ENCODE measurements at places on chromosomes 6 and 20.

- no peak overlapping the region for H3K27ac ChIP-seq
- no peaks in the 10 kb centered on the region for H3K4me1 ChIP-seq
- no peak for DNase-seq
- peaks cover 29% of the 10 kb centered on the region for H3K27me3 ChIP-seq
These were observed 245.3 kb downstream of the OGFRL1 start for GRCh38 chr6:71533939-71534379.

GRCh38 chr6:158056804-158057203, 75.1 kb downstream of the SYNJ2 start:
- no peaks in the 10 kb centered on the region for H3K4me1 ChIP-seq
- H3K27ac ChIP-seq = no peak overlapping the region
- H3K27me3 ChIP-seq = no peaks in the 10 kb centered on the region
- peaks cover 2% of the 10 kb centered on the region for H3K36me3 ChIP-seq

- H3K4me3 ChIP-seq = no peak overlapping the region
- H3K4me1 ChIP-seq = no peaks in the 10 kb centered on the region
- no peak overlapping the region for H3K27ac ChIP-seq
These were observed 48.7 kb downstream of the DNAAF9 start for GRCh38 chr20:3358676-3359340.

DNA sequence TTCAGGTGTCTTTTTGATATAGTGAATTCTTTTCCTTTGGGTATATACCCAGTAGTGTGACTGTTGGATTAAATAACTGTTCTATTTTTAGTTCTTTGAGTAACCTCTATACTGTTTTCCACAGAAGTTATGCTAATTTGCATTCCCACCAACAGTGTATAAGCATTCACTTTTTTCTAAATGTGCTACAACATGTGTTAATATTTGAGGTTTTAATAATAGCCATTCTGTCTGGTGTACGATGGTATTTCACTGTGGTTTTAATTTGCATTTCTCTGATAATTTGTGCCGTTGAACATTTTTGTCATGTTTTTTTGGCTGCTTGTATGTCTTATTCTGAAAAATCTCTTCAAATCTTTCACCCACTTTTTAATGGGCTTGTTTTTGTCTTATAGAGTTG, 563.5 kb downstream of the GRIK2 start:
- H3K4me1 ChIP-seq = no peaks in the 10 kb centered on the region
- DNase-seq = no peak
- no peaks in the 10 kb centered on the region for H3K36me3 ChIP-seq
- no peak overlapping the region for H3K4me3 ChIP-seq
- no peak overlapping the region for H3K27ac ChIP-seq

- no peak for DNase-seq
- no peaks in the 10 kb centered on the region for H3K4me1 ChIP-seq
- H3K36me3 ChIP-seq = peaks cover 1% of the 10 kb centered on the region
- H3K4me3 ChIP-seq = no peak overlapping the region
These were observed 578.2 kb downstream of the MEI4 start for GRCh38 chr6:78231002-78231401.

DNA sequence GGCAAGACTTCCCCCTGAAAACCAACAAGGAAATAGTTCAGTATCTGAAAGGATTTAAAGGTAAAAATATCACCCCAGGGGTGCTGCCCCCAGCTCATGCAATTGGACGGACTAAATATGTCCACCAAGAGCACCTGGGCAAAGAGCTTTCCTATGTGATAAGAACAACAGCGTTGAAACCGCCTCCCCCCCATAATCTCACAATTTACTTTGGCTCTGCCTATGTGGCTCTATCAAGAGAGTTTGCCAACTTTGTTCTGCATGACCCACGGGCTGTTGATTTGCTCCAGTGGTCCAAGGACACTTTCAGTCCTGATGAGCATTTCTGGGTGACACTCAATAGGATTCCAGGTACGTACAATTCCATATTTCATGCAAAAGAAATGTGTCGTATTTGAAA, 35.8 kb downstream of the GCNT2 start:
- H3K4me3 ChIP-seq = no peak overlapping the region
- H3K36me3 ChIP-seq = peaks cover 4% of the 10 kb centered on the region
- no peak overlapping the region for H3K27ac ChIP-seq
- peaks cover 15% of the 10 kb centered on the region for H3K4me1 ChIP-seq
- no peak for DNase-seq
- no peaks in the 10 kb centered on the region for H3K27me3 ChIP-seq

- DNase-seq = no peak
- peak overlapping the region; percentile 64 for H3K27ac ChIP-seq
- peaks cover 59% of the 10 kb centered on the region for H3K27me3 ChIP-seq
- H3K36me3 ChIP-seq = peaks cover 8% of the 10 kb centered on the region
- H3K4me1 ChIP-seq = peaks cover 23% of the 10 kb centered on the region
These were observed 54.6 kb upstream of the POLR1H start for GRCh38 chr6:30006170-30007131.

DNA sequence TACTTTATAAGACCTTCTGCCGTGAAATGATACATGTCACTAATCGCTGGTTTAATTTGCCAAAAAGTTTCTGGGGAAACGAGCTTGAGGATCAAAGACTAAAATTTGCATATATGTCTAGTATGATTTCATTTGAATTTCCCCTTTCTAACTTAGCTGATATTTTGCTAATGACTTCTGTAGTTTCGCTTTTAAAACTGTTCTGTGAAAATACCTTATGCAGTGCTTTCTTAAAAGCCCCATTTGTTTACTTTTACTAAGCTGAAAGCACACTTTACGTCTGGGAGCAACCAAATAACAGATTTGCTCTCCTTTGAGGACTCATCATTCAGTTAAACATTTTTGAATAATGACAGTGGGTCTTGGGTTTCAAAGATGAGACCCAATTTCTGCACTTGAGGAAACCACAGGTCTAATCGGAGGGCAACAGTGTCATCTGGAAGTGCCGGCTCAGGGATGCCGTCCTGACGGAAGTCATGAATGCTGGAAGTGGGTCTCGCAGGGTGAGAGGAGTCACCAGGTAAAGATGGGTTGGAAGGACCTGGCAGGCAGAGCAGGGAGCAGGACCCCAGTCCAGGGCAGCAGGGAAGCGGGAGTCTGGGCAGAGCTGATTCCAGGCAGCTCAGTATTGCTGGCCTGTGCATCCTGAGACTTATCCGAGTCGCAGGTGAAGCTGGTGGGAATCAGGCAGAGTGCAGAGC, 33.2 kb downstream of the PLEKHG1 start:
- peaks cover 59% of the 10 kb centered on the region for H3K4me1 ChIP-seq
- H3K27me3 ChIP-seq = no peaks in the 10 kb centered on the region
- H3K36me3 ChIP-seq = peaks cover 3% of the 10 kb centered on the region
- no peak for DNase-seq
- peak overlapping the region; percentile 98 for H3K27ac ChIP-seq
- H3K4me3 ChIP-seq = peak overlapping the region; percentile 94

- no peak overlapping the region for H3K27ac ChIP-seq
- no peaks in the 10 kb centered on the region for H3K4me1 ChIP-seq
- no peaks in the 10 kb centered on the region for H3K36me3 ChIP-seq
- H3K27me3 ChIP-seq = peaks cover 11% of the 10 kb centered on the region
These were observed 39.1 kb downstream of the COL12A1 start for GRCh38 chr6:75166773-75167172.

DNA sequence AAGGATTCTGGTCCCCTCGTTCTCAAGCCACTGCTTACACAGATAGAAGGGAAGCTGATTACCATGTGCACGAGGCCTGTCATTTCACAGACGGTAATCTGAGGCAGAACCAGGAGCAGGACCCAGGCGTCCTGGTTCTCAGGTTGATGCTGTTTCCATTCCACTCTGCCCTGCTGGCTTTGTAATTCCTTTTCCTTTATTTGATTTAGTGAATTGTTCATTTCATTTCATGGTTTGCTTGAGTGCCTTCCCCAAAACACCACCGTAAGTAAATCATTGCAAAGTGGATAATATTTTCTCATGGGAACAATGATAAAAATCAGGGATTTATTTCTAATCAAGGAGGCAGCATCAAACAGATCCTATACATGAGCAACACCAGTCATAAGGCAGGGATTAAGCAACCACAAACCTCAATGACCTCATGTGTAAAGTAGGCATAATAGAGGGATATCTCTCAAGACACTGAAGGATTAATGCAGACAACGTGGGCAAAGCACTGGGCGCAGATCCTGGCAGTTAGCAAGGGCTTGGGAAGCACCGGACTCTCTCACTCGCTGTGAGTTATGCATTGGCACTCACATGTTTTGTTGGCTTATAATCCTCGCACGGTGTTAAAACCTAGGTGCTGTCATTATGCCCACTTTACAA, 229.5 kb upstream of the FOXQ1 start:
- no peak for DNase-seq
- no peak overlapping the region for H3K27ac ChIP-seq
- no peaks in the 10 kb centered on the region for H3K36me3 ChIP-seq
- H3K27me3 ChIP-seq = peaks cover 13% of the 10 kb centered on the region
- no peak overlapping the region for H3K4me3 ChIP-seq
- no peaks in the 10 kb centered on the region for H3K4me1 ChIP-seq

DNA sequence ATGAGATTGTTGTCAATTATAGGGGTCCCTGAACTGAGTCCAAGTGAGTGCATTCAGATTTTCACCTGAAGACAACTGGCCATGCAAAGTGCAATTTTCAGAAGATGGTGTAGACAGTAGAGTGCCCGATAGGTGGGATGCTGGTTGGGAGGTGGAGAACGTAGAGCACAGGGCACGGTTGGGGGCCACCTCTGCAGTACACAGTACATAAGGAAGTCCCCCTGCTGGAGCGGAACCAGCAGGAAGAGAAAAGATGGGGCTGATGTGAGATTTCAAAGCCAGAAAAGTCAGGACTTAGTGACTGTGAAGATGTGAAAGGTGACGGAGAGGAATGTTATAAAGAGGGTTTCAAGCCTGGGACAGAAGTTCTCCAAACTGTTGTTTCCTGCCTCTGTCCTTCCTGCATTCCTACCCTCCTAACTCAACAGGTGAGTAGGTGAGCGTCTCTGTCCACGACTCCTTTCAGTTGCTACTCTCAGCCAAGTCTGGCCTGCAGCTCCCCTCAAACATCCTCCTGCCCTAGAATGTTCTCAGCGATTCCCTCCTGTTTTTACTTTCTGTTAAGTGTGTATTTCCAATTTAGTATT, 330.8 kb downstream of the PRL start:
- H3K27me3 ChIP-seq = no peaks in the 10 kb centered on the region
- H3K4me3 ChIP-seq = no peak overlapping the region
- no peaks in the 10 kb centered on the region for H3K4me1 ChIP-seq
- H3K27ac ChIP-seq = no peak overlapping the region
- no peak for DNase-seq
- H3K36me3 ChIP-seq = no peaks in the 10 kb centered on the region

- DNase-seq = no peak
- no peaks in the 10 kb centered on the region for H3K36me3 ChIP-seq
- H3K27me3 ChIP-seq = peaks cover 11% of the 10 kb centered on the region
- H3K27ac ChIP-seq = no peak overlapping the region
- no peaks in the 10 kb centered on the region for H3K4me1 ChIP-seq
These were observed 193.5 kb upstream of the CNR1 start for GRCh38 chr6:88359530-88360202.

GRCh38 chr20:36866164-36866563, 9.8 kb upstream of the TLDC2 start:
- H3K4me3 ChIP-seq = peak overlapping the region; percentile 23
- H3K27me3 ChIP-seq = peaks cover 16% of the 10 kb centered on the region
- no peak for DNase-seq
- peaks cover 1% of the 10 kb centered on the region for H3K36me3 ChIP-seq
- no peak overlapping the region for H3K27ac ChIP-seq
- H3K4me1 ChIP-seq = peaks cover 5% of the 10 kb centered on the region

DNA sequence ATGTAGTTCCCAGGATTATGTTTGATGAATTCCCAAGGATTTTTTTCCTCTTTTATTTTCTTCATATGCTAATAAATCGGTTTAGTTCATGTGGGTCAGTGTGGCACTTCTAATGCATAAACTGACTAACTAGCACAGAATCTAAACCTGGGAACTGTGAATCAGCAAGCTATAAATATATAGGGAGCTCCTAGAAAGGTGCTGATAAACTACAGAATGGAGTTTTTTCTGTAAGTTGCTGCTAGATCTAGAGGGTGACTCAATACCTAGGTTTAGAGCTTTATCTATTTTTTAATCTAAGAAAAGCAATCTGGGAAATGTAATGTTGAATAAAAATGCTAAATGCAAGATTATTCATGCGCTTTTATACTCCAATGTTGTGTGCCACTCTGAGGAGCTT, 118.8 kb upstream of the PTCHD4 start:
- H3K36me3 ChIP-seq = no peaks in the 10 kb centered on the region
- no peak overlapping the region for H3K4me3 ChIP-seq
- no peak overlapping the region for H3K27ac ChIP-seq
- no peaks in the 10 kb centered on the region for H3K4me1 ChIP-seq

DNA sequence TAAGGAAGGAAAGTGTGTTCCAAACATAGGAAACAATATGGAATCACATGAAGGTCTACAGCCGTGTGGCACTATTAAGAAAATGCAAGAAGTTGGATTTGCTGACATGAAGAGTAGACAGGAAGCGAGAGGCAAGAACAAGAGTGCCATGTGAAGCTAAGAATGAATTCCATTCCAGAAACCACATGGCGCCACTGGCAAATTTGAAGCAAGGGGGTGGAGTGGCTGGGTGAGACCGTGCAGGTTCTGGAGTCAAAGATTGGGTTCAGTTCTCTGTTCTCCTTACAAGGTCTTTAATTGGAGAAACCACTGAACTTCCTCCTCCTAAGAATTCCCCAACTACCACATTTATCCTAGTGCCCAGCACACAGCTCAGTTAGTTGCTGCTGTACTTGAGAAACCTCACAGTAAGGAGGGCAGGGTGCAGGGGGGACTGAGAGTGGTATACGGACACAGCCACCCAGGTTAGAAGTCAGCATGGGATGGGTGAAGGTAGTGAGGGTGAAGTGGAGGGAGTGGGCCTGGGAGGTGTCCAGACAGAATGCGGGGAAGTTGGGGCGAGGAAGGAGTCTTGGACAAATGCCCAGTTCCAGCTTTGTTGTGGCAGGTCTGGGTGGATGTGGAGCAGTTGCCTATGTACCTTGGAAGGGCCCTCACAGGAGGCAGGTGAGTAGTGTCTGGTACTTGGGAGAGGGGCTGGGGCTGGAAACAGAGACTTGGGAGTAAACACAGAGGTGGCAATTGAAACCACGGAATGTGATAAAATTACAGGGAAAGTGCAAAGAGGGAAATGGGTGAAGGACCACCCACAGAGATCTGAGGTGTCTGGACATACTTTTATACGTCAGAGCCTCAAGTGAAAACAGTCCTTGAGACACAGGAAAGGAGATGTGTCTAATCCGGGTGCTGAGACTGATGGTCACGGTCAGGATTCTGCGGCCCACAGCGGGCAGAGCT, 14.3 kb downstream of the LYRM4 start:
- DNase-seq = no peak
- no peaks in the 10 kb centered on the region for H3K27me3 ChIP-seq
- peaks cover 13% of the 10 kb centered on the region for H3K4me1 ChIP-seq

DNA sequence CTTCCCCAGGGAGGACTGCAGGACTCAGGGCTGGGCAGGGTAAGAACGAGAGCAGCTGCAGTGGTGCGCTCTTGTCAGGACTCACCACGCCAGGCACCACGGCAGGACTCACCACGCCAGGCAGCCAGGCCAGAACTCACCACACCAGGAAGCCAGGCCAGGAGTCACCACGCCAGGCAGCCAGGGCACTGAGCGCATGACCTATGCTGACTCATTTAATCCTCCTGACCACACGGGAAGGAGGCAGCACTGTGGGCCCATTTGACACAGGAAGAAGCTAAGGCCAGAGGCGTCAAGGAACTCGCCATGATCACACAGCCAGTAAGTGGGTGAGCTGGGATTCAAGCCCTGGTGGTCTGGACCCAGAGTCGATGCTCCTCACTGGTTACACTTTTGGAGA, 189.3 kb downstream of the PREX1 start:
- DNase-seq = no peak
- peaks cover 76% of the 10 kb centered on the region for H3K36me3 ChIP-seq
- peak overlapping the region; percentile 1 for H3K27ac ChIP-seq
- no peaks in the 10 kb centered on the region for H3K27me3 ChIP-seq

GRCh38 chr6:106574741-106575458, 54.4 kb downstream of the RTN4IP1 start:
- peaks cover 10% of the 10 kb centered on the region for H3K36me3 ChIP-seq
- no peaks in the 10 kb centered on the region for H3K27me3 ChIP-seq
- H3K4me1 ChIP-seq = no peaks in the 10 kb centered on the region
- no peak for DNase-seq
- no peak overlapping the region for H3K27ac ChIP-seq
